ENCODE measurements at places on chromosomes 1 and 21.

DNA sequence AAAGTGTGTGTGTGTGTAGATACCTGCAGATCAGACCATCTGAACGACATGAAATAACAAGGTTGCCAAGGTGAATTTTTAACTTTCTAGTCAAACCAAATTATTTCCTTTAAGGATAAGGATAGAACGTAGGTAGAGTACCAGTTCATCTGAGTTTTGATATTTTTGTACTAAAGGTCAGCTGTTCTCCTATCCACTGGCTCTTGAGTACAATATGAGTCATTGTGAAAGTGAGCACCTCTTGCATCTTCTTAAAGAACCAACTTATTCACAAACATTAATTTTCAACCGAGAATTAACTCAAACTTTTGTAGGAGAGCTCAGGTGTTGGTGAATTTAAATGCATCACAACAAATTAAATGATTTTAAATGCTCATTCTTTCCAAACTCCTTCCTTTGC lies 71.5 kb downstream of the IFI44 start:
- no peak for DNase-seq

GRCh38 chr1:185132534-185132933 lies 24.2 kb downstream of the TRMT1L start:
- no peak for DNase-seq

DNA sequence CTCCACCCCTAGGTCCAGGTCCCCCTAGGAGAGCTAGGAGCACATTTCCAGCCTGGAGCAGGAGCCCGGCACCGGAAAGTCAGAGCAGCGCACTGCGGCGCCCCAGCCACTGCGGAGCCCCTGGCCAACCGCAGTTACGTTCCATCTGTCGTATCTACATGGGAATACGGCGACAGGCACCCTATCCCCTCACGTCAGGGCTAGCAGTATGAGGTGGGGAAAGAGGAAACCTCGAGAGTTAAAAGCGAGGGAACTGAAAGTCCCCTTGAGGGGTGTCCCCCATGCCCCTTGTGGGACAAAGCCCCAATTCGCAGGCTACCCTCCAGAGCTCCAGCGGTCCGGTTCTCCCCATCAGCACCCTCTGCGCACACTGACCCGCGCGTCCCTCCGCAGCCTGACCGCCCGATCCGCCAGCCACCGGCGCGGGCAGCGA lies 995 bp downstream of the COLGALT2 start:
- no peak for DNase-seq

- DNase-seq = no peak
Observed at GRCh38 chr1:42128964-42129363, 24.2 kb upstream of the GUCA2B start.

DNA sequence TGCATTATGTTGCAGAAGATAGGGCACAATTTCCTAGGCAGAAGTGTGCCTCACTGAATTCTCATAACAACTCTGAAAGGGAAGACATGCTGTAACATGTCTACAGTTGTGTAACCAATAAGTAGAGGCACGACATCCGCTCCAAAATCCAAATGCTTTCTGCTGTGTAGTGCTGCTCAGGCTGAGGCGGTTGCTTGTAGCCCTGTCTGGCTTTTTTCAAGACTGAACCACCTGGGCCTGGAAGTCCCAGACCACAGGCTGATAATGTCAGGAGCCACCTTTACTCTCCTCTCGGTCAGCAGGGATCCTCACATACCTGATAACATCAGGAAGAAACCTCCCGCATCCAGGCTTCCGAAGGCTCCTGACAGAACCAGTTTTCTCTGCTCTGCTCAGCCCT lies 10.9 kb downstream of the AKNAD1 start:
- DNase-seq = no peak

DNA sequence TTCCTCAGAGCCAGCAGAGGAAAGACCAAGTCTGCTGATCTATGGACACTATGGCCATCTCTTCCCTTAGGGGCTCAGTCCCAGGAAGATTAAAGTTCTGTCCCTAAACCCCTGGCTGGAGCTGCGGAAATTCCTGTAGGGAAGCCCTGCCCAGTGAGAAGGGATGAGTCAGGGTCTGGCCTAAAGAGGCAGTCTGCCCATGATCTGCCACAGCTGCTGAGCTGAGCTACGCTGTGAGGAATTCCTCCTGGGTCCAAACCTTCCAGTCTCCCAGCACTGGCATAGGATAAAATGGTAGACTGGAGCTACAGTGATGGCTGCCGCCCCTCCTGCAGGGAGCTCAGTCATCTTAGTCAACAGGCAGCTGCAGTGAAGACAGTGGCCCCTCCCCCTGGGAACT lies 213.7 kb downstream of the BRINP2 start:
- no peak for DNase-seq

DNA sequence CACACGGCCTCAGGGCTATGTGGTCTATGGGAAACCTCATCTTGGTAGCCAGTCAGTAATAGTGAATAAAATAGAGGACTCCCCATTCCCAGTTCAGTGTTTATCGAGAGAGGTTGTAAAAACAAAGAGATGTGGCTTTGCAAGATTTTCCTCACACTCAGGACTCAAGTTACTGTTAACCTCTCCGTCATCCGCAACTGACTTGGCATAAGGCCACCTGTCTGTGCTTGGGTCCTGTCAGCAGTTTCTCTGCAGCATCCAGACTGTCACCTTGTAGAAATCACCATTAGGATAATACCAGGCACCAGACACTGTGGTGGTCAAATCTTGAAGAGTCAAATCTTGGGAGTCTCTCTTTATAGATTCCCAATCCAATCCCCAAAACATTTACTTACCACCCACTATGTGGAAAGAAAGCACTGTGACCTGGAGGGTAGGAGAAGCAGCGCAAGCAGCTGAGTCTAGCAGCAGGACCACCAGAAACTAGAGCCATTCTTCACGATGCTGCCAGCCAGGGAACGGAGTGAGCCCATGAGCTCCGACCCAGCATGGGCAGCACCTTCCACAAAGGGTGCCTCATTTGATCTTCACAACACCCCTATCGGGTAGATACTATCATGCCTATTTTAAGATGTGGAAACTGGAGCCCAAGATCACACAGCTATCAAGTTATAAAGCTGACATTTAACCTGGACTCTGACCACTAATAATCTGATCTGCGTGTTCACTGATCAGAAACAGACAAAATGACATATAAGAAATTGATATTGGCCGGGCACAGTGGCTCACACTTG lies 5.6 kb upstream of the GPR25 start:
- no peak for DNase-seq

GRCh38 chr1:6984986-6985385 lies 199.7 kb downstream of the CAMTA1 start:
- DNase-seq = no peak

DNA sequence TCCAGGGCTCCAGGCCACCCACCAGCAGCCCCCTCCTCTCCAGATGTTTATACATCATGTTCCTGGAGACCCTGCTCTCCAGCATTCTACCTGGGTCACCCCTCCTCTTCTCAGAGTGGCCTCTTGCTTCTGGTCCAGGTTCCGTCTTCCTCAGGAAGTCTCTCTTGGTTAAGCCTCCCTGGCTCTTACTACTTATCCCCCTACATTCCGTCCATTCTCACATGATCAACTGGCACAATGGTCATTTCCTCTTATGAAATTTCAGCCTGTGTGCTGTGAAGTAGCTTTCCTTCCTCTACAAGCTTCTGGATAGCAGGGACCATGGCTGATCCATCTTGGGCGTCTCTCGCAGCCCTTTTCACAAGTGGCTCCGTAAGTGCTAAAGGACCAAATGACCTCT lies 33.9 kb upstream of the ATP2B4 start:
- no peak for DNase-seq

- DNase-seq = no peak
Observed at GRCh38 chr1:25056536-25056935, 126.5 kb upstream of the RUNX3 start.

DNA sequence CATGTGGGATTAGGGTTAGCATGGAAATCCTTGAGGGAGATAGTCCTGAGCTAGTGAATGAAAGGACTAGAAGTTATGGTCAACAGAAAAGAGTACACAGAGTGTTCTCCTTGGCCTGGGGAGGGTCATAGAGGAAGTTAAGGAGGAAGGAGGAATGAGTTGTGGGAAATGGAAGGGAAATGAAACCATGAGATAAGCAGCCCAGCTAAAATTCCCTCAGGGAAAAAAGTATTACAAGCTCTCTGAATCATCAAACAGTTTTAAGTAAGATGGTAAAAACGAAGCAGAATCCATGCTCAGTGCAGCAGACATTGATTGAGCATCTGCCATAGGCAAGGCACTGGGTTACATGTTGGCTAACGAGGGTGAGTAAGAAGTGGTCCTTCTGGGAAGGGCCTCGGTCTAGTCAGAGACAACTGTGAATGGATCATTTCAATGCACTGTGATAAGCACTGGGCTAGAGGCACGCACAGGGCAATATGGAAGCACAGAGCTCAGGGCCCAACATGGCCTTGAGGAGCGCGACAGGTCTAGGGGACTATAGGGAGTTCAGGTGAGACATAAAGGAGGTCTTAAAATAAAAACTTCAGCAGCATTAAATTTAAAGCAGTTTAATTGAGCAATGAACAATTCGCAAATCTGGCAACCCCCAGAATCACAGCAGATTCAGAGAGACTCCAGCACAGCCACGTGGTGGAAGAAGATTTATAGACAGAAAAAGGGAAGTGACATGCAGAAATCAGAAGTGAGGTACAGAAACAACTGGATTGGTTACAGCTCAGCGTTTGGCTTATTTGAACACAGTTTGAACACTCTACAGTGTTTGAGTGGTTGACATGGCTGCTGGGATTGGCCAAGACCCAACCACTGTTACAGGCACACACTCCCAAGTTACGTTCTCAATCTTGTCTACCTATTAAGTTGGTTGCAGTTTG lies 219.5 kb downstream of the HLX start:
- DNase-seq = peak; percentile 65

GRCh38 chr21:13937236-13937635 lies 273.5 kb downstream of the LIPI start:
- DNase-seq = no peak

- DNase-seq = no peak
Observed at GRCh38 chr1:94883691-94884090, 43.2 kb downstream of the CNN3 start.

DNA sequence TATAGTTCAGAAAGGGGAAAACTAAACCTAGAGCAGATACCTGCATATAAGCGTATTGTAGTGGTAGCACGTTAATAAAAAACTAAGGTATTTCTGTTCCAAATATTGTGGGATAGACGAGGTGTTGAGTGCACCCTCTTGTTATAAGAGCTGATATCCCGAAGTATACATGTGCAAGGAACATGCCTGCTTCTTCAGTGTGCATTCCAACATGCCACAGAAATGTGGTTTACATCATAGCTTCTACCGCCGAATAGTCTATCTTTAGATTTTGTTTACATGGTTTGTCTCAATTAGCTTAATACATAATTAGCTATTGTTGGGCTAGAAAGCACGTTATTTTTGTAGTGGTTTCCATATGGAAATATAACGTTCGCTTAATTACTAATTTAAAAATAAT lies 2.2 kb downstream of the CHRM3 start:
- DNase-seq = no peak

GRCh38 chr1:76841460-76841859 lies 25.8 kb upstream of the ST6GALNAC5 start:
- DNase-seq = no peak

- no peak for DNase-seq
Observed at GRCh38 chr1:117581391-117581943, 24.4 kb upstream of the TENT5C start.

DNA sequence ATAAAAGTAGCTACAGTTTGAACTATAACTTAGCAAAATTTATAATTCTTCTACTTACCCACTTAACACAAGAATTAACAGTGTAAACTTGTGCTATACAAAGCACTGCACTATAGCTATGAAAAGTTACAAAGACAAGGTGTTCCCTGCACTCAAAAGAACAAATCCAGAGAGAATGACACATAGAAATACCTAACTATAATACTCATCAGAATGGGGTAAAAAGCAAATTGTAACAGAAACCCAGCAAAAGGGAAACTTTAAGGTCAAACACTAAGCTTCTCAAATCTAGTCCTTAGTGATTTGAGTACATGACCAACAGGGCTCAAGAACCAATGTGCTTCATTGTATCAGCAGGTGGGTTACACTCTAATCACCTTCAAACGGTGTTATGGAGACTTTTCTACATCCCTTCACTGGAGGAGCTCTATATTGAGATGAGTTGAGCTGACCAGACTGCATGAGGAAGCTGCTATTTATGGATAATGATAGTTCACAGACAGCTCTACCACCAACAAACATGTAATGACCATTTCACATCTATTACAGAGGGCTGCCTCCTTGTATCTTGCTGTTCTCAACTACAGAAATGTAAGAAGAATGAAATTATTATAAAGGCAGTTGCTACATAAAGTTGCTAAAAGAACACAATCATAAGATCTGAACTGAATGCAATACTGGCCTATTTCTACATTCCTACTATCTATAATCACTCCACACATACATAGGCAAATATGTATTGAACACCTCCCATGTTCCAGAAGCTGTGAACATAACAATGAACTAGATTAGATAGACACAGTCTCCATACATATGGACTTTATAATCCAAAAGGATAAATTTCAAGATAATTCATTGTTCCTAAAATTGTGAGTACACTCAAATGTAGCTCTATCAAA lies 47.6 kb downstream of the PIK3R3 start:
- DNase-seq = no peak

- DNase-seq = no peak
Observed at GRCh38 chr1:197955486-197956394, 38.6 kb downstream of the LHX9 start.

- no peak for DNase-seq
Observed at GRCh38 chr21:22145545-22145944, 1147.3 kb downstream of the NCAM2 start.

DNA sequence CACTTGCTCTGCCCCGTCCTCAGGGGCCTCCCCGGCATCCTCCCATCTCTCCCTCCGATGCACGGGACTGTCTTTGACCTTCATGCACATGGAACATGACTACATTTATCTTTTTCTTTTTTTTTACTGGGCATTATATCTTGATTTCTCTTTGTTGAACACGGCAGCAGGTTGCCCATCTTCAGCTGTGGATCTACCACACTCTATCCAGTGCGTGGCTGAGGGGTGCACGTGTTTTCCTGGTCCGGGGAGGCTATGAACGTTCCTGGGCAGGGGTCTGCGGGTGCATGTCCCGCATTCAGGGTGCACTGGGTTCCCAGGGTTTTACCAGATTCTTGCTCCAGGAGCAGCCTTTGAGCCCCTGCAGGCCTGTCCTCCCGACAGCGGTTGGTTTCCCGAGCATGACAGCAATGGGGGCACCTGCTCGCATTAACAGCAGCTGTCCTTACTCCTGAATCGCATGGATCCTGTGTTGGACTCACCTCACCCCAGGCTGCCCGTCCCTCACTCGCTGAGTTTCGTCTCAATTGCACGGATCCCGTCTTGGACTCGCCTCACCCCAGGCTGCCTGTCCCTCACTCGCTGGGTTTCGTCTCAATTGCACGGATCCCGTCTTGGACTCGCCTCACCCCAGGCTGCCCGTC lies 7.4 kb downstream of the POFUT2 start:
- DNase-seq = no peak

- peak; percentile 69 for DNase-seq
Observed at GRCh38 chr1:113783254-113784103, 24.2 kb upstream of the PHTF1 start.

- DNase-seq = no peak
Observed at GRCh38 chr21:46295996-46296752, 10.0 kb downstream of the YBEY start.

- no peak for DNase-seq
Observed at GRCh38 chr21:37206496-37206895, 60.6 kb downstream of the VPS26C start.

- DNase-seq = no peak
Observed at GRCh38 chr1:228023294-228023639, 16.5 kb downstream of the WNT3A start.

GRCh38 chr1:59340411-59341307 lies 43.8 kb downstream of the FGGY start:
- no peak for DNase-seq
